Activated T-helper 1 cell treated with anti-CD3 and anti-CD28 coated beads, Interleukin-2, amount 50 U/mL, for 16 hours (primary cell): ENCODE measurements at places on chromosomes 16 and 17.

DNA sequence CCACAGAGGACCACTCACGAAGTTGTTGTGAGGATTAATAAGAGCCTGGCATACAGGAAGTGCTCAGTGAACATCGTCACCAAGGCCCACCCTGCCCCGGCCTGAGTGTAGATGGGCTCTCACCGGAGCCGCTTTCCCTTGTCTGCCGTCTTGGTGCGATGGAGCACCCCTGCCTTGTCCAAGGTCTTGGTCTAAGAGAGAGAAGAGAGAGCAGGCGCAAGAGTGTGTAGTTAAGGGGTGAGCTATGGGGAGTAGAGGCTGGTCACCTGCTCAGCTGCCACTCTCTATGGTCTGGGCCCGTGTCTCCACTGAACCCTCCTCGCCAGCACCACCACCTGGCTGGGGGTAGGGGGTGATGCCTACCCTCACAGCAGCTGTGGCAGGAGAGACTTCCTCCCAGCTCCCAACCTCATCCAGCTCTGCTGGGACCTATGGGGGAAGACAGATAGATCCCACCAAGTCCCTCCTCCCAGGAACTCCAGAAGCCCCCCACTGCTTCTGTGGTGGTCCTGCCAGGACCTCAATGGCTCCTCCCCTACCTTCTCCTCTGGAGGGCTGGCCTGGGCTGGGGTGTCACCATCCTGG lies 28.7 kb downstream of the ARHGAP27 start:
- DNase-seq: no peak

DNA sequence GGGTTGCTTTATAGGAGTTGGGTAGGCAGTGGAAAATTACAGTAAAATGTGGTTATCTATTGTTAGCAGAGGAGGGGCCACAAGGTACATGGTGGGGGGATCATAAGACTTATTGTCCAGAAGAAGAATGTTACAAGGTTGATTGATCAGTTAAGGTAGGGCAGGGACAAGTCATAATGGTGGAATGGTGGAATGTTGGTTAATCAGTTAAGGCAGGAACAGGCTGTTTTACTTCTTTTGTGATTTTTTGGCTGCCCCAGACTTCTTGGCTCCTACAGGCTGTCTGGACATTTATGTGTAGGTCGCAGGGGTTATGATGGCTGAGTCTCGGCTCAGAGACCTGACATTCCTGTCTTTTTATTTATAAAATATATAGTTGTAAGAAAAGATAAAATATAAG lies 2277.1 kb downstream of the TP53TG3F start:
- DNase-seq: no peak

GRCh38 chr16:89549007-89549700 lies 11.3 kb upstream of the RPL13 start:
- no peak for DNase-seq

GRCh38 chr16:57233944-57234706 lies 10.9 kb upstream of the ARL2BP start:
- DNase-seq: no peak

DNA sequence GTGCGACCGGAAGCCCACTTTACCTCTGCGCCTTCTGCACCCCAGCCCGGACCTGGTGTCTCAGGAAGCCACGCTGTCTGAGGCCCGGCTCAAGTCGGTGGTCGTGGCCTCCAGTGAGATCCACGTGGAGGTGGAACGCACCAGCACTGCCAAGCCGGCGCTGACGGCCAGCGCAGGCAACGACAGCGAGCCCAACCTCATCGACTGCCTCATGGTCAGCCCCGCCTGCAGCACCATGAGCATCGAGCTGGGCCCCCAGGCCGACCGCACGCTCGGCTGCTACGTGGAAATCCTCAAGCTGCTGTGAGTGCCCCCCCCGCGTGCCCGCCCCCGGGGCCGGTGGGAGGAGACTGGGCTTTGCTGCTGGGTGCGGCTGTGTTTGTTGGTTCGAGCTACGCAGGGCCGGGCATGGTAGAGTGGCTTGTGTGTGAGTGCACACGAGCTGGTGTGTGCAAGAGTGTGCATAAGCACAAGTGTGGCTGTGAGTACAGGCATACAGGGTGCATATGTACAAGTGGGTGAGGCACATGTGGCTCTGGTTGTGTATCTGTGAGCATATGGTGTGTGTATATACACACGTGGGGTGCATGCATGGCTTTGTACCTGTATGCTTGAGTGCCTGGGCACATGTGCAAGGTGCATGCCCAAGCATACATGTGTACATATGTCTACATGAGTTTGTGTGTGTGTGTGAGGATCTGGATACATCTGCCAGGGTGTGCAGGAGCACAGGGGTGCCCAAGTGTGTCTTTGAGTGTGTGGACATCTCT lies 100.6 kb upstream of the PLCG2 start:
- no peak for DNase-seq

DNA sequence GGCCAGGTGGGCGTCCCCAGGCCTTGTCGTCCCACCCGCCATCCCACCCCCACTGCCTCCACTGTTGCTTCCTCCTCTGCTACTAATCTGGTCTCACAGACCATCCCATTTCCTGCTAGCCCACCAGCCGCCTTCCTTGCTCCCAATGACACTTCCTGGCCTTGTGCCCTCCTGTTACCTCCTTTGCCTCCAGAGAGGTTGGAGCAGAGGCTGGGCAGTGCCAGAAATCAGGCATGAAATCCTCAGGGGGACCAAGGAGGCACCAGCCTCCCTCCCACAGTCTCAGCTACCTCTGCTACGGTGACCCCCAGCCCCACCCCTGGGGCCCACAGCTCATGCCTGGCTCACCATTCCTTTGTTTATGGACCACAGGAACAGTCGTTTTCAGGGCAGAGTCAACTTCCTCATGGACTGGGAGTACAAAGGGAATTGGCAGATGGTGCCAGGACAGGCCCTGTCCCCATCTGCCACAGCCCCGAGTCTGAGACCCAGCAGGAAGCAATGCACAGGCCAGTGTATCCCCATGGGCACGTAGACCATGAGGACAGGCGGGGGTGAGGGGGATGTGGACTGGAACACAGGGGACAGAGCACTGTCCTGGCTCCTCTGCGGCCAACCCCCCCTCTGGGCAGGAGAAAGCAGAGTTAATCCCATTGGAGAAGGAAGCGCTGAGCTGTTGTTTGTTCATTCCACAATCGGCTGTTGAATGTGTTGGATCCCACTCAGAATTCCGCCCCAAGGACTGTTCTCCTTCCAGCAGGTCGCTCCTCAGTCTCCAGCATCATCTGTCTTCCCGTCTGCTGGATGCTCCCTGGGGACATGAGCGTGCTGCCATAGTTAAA lies 2.2 kb upstream of the CDH5 start:
- DNase-seq: no peak

GRCh38 chr17:9402590-9403199 lies 172.9 kb downstream of the STX8 start:
- DNase-seq: no peak

DNA sequence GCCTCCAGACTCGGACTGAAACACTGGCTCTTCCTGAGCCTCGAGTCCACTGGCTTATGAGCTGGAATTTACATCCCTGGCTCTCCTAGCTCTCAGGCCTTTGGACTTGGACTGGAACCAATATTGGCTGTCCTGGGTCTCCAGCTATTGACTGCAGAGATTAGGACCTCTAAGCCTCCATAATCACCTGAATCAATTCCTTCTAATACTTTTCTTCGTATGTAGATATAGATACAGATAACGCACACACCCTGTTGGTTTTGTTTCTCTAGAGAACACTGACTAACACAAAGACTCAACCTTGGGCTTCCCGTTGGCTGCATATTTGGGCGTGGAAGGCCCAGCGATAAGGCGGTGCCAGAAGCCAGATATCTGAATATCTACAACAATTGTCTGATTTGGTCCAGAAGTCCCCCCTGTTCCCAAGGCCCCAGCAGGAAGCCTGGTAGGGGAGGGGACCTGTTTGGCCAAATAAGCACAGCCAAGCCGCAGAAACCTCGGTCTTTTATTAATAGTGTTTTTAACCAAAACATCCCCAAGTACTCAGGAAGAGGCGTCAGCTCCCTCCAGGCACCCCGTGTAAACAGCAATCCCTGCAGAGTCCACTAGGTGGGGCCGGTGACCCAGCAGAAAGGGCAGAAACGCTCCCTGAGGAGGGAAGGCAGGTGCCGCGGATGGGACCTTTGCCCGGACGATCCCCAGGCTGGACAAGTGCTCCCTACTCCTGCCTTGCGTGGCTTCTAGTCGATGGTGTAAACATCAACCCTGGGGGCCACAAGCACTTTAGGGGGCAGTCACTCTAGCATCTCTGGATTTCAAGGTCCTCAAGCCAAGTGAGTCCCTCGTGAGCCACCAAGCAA lies 57.0 kb downstream of the ABR start:
- DNase-seq: peak; percentile 83

- no peak for DNase-seq
Observed at GRCh38 chr17:17109256-17109655, 67.0 kb downstream of the MPRIP start.

- no peak for DNase-seq
Observed at GRCh38 chr17:7651097-7651664, 455 bp downstream of the ATP1B2 start.

GRCh38 chr17:550041-550398 lies 164.6 kb downstream of the VPS53 start:
- no peak for DNase-seq

DNA sequence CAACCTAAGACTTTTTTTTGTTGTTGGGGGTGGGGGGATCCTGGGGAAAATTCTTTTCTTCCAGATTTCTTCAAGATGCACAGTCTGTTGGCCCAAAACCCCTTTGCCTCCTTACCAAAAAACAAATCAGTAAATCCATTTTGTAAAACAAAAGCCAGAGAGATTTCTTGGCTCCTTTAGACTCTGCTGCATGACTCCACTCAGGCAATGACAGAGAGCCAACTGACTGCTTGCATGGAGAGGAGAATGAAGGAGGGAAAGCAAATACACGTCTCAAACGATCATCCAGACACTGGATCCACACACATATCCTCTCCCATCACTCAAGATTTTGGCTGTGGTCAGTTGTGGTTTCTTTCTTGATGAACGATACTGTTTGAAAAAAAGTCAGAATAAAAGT lies 13.8 kb downstream of the COPRS start:
- DNase-seq: no peak

DNA sequence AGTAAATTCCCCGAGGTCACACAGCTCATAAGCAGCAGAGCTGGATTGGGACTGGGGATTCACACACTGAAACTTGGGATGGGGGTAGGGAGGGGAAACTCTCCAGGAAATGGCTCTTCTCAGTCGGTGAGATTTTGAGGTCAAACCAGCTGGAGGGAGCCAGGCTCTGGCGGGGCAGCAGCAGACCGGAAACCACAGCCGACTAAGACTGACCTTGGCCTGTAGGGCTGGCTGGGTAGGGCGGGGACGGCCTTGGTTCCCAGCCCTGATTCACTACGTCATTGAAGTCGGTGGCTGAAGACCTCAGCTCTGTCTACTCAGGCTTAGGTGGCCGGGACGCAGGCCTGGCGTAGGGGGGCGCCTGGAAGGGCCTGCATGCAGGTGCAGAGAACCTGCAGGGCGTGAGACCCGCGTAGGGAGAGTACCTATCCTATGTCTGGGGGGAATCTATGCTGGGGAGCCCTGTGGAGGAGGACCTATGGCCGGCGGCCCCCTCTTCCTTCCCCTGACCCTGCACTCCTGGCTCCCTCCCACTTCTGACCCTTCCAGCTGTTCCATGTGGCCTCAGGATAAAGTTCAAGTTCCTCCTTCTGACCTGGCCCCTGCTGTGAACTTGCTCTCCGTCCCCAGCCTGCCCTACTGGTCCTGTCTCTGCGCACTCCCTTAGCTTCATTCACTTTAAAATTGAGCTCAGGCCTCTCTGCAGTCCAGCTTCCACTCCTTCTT lies 11.9 kb upstream of the SLC4A1 start:
- DNase-seq: no peak

GRCh38 chr16:19380328-19380727 lies 37.4 kb upstream of the TMC5 start:
- no peak for DNase-seq

GRCh38 chr17:77869041-77869599 lies 89.4 kb upstream of the TNRC6C start:
- no peak for DNase-seq

- no peak for DNase-seq
Observed at GRCh38 chr16:27977966-27978365, 85.5 kb downstream of the GSG1L start.

- no peak for DNase-seq
Observed at GRCh38 chr16:84226026-84226425, 13.8 kb downstream of the KCNG4 start.

DNA sequence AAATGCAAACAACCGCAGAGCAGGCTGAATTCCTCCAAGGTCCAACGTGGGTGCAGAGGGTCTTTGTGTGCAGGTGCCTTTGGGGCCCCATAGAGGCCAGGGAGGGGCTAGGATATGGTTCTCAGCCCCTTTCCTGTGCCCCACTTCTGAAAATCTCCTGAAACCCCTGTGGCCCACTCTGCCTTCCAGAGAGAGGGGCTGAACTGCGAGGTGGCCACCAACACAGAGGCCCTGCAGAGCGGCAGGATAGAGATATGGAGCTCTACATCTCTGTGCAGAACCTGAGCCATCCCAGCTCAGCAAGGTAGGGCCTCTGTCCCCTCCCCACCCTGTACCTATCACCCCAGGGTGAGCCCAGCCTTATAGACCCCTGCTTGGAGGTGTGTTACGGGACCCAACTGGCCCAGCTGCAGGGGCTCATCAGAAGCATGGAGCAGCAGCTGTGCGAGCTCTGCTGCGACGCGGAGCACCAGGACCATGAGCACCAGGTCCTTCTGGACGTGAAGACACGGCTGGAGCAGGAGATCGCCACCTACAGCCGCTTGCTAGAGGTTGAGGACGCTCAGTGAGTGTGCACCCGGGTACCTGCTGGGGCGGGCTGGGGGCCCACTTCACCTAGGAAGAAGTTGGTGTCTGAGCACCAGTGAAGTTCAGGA lies 5.5 kb downstream of the USP6 start:
- DNase-seq: no peak

GRCh38 chr16:58021661-58022551 lies 3.6 kb upstream of the MMP15 start:
- DNase-seq: no peak

DNA sequence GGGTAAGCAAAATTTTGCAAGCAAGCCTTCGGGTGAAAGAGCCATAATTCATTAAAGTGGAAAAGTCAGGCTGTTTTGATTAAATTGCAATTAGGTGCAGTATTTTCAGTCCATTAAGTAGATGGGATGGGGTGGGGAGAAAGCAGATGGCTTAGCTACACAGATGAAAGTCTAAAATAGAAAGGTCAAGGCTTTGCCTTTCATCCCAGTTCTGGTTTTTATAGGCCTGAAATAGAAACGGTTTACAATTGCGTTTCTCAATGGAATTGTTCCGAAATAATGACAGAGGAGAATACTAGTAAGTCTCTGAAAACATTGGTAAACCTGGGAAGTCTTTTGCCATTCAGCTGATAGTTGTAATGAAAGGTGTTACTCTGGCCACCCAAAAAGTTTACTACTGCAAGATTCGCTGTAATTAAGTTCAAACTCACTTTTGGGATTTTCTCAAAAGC lies 1.5 kb downstream of the PPM1E start:
- DNase-seq: no peak

GRCh38 chr17:10139577-10139976 lies 58.8 kb downstream of the GAS7 start:
- DNase-seq: no peak

- DNase-seq: no peak
Observed at GRCh38 chr16:19810817-19811731, 73.6 kb downstream of the GPRC5B start.

DNA sequence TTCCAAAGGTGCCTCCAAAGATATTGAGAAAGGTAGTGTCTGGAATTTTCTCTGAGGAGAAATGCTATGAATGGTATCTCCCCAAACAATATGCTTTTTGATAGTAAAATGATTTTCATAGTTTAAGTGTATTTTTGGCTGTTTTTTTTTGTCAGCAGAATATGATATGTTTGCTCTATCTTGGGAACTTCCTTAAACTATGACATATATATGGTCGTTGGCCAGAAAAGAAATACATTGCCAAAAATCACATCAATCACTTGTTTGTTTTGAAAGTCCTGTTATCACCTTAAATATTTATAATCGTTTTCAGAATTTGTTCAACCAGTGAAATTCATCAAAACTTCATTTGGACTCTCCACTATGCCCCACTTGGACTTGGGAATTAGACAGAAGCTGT lies 816.9 kb downstream of the CDH11 start:
- no peak for DNase-seq
